Calu3 (cell line): ENCODE measurements at places on chromosomes 1 and 21.

GRCh38 chr1:226357416-226357815 lies 48.5 kb upstream of the LIN9 start:
- DNase-seq = no peak

GRCh38 chr21:25528515-25528914 lies 78.8 kb downstream of the MRPL39 start:
- no peak for DNase-seq

- DNase-seq = no peak
These were observed 7.3 kb downstream of the GLMN start for GRCh38 chr1:92291372-92291999.

DNA sequence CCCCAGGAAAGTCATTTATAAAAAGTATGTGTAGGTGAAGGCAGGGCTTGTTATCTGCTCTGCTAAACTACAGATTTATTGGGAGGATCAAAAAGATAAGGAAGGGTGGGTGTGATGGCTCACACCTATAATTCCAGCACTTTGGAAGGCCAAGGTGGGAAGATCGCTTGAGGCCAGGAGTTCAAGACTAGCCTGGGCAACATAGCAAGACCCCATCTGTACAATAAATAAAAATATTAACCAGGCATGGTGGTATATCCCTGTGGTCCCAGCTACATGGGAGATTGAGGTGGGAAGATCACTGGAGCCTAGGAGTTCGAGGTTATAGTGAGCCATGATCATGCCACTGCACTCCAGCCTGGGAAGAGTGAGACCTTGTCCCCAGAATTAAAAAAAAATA lies 86.4 kb downstream of the NENF start:
- no peak for DNase-seq

DNA sequence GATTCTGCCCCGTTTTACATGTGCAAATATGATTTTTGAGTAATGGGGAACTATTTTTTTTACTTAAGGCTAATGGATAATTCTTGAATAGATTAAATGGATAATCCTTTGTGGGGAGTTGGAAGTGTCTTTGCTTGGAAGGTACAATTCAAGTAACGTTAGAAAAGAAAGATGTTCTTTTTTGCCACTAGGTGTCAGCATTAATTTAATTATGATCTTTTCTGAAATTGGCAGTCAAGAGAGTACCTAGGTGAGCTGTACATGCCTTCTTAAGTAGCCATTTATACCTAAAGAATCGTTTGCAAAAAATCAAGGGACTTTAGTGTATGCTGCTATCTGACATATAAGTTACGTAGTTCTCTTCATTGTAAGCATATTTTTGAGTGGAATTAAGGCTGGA lies 2.2 kb downstream of the FBXO28 start:
- DNase-seq = no peak

- no peak for DNase-seq
These were observed 36.6 kb downstream of the ITPKB start for GRCh38 chr1:226702318-226702956.

GRCh38 chr1:152811050-152811449 lies 721 bp upstream of the LCE1B start:
- DNase-seq = no peak

DNA sequence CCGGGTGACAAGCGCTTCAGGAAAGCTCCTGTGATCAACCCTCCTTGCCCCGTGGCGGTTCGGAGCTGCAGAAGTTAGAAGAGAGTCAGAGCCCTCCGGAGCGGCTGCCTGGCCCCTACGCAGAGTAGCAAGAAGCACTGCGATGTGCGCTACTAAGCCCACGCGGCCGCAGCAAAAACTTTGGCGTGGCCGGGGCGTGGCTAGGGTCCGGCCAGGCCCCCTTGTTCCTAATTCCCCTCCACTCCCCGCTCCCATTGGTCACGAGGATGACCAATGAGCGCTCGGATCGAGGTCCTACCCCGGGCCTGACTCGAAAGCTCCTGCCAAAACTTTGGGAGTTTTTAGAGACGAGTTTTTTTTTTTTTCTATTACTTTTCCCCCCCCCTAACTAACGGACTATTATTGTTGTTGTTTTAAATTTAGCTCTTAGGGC lies at the start of gene HLX:
HLX (plus strand) TSS at position 368 of the 433 bp plus-strand sequence. CDS start 415 bp downstream, outside the sequence.
- peak; percentile 64 for DNase-seq

DNA sequence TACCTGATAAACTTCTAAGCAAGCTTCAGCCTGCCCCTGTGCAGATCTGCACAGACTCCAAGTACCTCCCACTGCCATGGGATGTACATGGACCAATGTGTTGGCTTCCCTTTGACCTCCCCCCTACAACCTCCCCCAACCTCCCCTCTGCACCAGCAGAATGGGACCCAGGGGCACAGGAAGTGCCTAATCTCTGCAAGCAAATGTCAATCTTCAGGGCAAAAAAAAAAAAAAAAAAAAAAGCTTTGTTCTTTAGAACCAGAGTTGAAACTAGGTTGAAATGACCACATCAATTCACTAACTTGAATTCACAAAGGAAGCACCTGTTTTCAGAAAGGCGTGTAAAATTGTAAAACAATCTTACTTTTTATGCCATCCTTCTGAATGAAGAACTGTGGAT lies 53.9 kb upstream of the TIAM1 start:
- no peak for DNase-seq

- DNase-seq = no peak
These were observed 265.9 kb upstream of the C1orf105 start for GRCh38 chr1:172154551-172154950.

DNA sequence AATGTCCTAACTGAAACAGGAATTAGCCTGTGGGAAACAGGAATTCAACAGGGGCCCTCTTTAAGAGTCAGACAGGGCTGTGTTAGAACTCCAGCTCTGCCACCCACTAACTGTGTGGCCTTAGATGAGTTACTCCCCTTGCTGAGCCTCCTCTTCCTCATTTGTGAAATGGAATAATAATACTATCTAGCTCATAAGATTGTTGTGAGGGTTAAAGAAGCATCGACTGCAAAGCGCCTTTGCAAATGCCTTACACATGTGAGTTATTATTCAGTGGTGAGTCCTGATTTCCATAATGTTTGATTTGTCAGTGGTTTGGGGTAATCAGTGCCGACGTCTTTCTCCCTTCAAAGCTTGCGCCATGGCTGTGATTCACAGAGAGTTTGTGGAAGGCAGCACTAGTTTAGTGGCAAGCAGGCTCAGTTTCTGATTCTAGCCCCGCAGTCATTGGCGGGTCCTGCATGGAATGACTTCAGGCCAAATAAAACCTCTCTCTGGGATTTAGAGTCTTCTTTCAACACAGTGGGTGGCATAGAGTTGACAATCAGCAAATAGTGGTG lies 388.5 kb downstream of the PLPP3 start:
- DNase-seq = no peak

DNA sequence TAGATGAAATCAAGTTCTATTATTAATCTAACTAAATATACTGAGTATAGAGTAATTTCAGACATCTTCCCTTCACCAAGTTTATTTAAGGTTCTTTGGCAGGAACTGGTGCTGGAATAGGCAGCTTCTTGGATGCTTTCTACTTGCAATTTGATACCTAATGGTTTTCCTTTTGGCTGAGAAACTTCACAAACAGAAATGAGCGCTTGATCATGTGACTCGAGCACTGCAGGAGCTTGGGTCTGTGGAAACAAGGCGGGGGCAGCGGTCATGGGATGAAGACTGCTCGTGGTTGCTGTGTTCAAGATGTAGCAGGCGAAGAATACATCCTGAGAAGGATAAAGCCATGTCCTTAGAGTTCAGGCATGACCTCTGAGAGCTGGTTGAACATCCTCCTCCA lies 136.8 kb downstream of the PTPRC start:
- DNase-seq = no peak

DNA sequence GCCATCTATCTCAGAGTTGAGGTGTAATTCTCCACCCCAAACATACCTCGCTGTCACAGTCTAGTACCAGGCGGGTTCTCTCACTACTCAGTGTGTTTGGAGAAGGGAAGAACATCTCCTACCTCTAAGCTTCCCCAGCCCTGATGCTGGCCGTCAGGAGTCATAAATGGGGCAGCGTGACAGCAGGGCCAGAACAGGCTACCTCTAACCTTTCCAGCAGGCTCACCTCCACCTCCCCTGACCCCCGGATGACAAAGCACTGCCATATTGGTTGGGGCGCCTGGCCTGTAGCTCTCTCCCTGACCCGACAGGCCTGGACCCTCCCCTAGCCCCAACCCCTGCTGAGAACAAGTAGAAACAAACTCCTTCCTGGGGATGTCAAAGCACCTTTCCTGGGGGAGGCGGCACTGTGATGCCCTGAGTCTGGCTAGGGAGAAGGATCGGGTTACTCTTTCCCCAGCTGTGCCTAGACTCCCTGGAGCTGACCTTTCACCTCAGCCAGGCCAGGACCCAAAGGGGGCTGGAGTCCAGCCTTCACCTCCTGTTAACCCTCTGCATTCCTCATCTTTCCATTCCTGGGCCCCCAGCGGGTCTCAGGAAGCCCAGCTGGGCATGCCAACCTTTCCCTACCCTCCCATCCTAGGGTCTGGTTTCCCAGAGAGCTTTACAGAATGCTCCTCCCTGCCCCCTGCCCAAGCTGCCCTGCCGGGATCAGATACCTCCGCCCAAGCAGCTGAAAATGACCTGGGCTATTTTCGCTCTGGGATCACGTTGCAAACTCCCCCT lies 34.2 kb downstream of the AHDC1 start:
- no peak for DNase-seq

- no peak for DNase-seq
These were observed 5.0 kb upstream of the EEIG2 start for GRCh38 chr1:108554682-108555427.
